ENCODE measurements at places on chromosomes 12 and 14.

GRCh38 chr14:47155395-47155794, 503.8 kb upstream of the RPL10L start:
- DNase-seq, result no peak

GRCh38 chr14:85584481-85584880, 54.5 kb downstream of the FLRT2 start:
- DNase-seq, result no peak

DNA sequence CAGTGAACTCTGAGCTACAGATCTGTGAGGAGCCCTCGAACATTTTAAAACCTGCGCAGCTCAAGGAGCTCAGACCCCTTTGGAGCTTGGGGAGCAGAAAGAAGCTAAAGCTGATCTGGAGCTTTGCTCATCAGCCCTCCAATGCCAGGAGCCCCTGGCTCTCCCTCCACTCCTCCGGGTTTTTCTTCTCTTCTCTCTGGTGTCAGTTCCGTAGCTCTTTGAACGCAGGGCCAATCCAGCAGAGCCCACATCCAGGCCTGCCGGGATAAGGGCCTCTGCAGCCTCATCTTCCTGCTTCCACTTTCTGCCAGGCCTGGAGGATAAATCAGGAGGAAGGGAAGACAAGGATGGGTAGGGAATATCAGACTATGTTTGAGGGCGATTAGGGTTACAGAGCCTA, 6.0 kb downstream of the HOXC4 start:
- no peak for DNase-seq

- no peak for DNase-seq
Observed at GRCh38 chr14:105023791-105024480, 3.1 kb upstream of the CDCA4 start.

DNA sequence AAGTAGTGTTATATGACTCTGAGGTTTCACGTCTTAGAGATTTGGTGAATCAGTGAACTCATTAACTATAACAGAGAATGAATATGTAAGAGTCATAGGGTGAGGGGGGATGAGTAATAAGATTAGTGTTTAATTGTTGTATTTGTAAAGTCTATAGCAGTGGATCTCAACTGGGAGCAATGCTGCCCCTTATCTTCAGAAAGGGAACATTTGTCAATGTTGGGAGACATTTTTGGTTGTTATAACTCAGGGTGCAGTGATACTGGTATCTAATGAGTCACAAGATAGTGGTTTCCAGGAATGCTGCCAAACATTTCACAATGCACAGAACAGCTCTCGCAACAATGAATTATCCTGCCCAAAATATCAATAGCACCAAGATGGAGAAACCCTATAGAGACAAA, 1193.7 kb downstream of the GALC start:
- DNase-seq, result peak; percentile 8

DNA sequence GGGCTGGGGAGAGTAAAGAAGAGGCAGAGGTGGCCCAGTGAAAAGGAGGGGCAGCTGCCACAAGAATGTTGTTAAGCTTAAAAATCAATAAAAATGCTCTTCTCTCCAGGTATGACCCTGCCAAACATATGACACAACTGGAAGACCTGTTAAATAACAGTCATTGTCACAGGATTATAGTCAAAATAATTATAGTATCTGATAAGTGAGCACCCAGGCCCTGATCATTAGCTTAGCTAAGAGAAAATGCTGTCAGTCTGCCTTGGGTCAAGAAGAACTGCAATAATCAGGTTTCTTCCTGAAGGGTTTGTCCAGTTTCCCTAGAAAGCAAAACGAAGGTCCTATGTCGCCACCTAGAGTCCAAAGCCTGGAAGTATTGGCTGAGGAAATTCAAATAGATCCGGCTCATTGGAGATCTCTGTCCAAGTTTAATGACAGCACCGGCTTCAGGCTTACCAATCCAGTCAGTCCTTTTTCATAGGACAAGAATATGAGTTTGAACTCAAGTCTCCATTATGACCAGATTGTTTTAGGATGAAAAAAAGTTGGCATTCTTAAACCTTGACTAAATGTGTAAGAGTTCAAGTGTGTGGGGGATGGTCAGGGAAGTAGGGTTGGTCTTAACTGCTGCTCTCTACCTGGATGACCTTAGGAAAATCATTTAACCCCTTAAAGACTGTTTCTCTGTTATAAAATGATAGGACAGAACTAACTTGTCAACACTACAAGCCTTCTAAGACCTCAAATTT, 22.5 kb upstream of the NKX2-8 start:
- peak; percentile 62 for DNase-seq

- DNase-seq, result peak; percentile 48
Observed at GRCh38 chr14:47917344-47917954, 242.0 kb upstream of the MDGA2 start.

GRCh38 chr12:95882873-95883272, 24.1 kb downstream of the SNRPF start:
- DNase-seq, result no peak

DNA sequence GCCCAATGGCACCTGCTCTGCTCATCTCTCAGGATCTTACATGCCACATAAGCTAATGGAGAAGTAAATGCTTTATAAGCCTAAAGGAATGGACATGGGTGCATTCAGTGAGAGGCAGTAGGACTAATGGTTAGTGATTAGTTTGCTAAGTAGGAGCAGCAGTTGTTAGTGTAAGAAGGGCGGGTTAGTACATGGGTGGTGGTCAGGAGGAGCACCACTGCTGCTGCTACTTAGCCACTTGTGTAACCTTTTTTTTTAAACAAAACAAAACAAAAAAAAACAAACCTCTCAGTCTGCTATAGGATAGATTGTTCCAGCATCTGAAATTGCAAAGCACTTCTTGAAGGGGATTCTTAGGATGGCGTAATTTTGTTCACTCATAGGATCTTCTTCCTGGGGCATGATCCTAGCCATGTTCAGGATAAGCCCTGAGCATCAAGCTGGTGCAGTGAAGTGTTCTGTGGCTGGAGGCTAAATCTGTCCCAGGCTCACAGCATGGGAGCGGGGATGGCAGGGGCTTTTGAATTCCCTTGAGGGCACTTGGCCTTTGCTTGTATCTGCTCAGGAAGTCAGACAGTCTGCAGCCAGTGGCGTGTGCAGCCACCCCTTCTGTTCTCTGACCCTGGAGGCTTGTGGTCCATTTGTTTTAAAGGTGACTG, 63.6 kb downstream of the CHST11 start:
- no peak for DNase-seq

DNA sequence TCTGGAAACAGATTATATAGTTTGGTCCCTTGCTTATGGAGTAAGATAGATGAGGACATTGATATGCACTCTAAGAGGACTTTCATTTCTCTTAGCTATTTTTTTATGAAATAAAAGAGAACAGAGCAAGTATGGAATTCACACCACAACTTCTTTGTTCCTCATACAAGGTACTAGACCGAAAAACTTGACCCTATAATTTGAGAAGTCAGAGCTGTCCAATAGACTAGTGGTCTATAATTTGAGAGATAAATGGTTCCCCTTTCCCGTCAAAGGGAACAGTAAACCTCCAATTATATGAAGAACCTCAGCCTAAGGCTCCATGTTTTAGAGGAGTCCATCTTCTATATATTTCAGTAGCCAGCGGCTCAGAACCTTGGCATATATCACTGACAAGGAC, 58.5 kb upstream of the HIF1A start:
- peak; percentile 69 for DNase-seq

GRCh38 chr14:105059035-105059924, 6.0 kb downstream of the GPR132 start:
- DNase-seq, result no peak

DNA sequence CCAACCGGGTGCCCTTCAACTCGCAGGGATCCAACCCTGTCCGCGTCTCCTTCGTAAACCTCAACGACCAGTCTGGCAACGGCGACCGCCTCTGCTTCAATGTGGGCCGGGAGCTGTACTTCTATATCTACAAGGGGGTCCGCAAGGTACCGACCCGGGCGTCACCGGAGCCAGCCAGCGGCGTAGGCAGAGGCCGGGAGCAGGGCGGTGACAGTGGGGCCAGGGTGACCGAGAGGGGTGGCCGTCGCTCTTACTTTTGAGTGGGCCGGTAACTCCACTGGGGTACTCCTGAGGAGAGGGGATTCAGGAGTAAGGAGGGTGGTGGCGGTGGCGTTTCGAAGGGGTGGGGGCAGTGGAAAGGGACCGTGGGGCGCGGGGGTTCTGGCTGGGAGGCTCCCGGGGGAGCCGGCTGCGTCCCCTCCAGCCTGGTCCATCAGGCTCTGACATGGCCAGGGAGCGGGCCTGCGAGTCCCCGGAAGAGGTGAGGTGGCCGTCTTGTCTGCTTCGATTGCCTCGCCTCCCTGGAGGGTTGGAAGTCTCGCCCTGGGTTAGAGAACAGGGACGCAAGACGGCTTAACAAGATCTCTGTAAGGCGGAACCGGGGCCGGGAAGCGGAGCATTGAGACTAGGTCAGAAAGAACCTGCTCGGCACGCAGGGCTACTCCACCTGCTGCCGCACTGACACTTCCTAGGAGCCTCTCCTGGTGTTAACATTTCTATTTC, 491 bp downstream of the WDR20 start:
- peak; percentile 51 for DNase-seq

DNA sequence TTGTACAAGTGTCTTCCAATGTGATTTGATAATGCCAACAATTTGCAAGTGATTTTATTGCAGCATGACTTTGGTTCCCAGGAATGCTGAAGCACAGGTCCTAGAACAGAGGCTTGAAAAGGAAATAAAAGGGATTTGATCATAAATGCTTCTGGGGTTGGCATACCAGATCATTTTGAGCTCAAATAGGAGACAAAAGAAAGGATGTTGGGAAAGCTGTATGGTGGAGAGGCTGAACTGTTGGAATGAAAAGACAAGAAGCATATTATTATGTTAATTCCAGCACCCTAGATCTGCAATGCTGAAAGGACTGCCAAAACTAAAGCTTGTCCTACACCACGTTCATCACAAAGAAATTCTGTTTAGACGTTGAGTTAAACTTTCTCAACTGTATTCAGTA, 143.1 kb downstream of the BICD1 start:
- DNase-seq, result no peak

- peak; percentile 70 for DNase-seq
Observed at GRCh38 chr14:24706351-24706750, 72.4 kb upstream of the GZMB start.

DNA sequence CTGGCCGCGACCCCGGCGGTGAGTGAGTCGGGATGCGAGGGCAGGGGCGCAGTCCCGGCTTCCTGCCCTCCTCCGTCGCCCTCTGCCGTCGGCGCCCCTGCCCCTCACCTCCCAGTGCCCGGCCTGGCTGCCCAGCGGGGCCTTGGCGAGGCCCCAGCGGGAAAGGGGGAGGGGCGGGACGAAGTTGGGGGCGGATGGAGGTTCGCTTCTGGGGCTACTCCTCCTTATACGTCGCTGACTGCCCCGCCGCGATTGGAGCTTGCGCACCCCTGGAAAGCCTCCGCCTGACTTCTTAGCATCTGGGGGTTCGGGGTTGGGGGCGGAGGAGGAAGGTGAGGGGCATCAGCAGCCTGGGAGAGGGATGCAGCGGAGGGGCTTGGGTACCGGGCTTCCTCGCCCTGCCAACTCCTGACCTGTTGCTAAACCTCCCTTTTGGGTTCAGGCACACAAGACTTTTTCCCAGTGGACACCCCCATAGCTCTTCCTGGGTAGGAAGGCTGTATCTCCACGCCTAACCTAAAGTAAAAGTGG, 406 bp downstream of the TMEM263 start:
- DNase-seq, result peak; percentile 30

DNA sequence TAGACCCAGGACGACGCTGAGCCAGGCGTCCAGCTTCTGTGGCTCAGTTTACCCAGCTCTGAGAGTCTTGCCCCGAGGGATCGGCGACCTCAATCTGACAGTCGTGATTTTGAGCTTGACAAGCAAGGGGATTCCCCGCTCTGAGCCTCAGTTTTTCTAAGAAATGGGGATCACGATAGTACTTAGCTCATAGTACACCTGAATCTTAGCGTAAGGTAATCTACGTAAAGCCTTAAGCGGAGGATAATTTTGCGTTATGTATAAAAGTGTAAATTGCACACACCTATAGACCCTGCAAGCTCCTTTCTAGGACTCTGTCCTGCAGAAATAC, 285 bp downstream of the MVK start:
- DNase-seq, result no peak

- DNase-seq, result no peak
Observed at GRCh38 chr14:51269634-51270033, 29.6 kb downstream of the TMX1 start.

DNA sequence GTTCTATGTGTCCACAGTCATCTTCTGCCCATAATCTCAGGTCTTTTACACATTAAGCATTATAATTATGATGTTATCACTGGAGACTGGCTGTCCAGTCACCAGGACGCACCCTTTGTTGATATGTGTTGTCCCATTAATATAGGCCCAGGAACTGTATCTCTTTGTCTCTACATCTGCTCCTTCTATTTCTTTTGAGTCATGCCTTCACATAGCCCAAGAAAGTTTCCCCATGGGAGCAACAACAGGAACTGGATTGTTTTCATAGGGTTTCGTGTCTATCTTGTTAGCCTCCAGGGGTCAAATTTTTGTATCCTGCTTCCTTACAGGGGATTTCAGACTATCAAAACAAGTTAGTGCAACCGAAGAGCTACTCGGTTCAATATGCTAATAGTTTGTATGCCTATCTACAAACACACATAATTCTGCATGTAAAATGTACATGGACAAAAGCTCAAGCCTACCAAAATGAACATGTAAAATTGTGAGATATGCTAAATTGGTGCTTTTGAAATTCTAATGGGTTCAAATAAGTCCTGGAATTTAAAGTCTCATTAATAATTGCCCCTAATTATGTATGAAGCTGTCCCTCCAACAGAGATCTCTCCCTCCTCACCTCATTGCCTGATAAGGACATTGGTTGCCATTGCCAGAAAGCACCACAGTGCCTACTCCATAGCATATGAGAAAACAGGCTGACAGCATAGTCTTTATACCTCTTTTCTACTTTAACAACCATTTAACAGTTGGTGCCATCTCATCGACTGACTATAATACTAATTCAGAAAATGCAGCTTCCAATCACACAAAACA, 99.8 kb upstream of the DIO2 start:
- DNase-seq, result no peak

DNA sequence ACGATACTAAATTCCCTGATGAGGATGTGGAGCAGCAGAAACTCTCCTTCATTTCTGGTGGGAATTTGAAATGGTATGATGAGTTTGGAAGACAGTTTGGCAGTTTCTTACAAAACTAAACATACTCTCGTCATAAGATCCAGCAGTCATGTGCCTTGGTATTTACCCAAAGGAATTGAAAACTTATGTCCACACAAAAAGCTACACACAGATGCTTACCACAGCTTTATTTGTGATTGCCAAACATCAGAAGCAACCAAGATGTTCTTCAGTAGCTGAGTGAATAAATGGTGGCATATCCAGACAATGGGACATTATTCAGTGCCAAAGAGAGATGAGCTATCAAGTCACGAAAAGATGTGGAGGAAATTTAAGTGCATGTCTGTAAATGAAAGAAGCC, 10.7 kb upstream of the APOLD1 start:
- DNase-seq, result no peak

- DNase-seq, result no peak
Observed at GRCh38 chr12:29750131-29750927, 33.4 kb downstream of the TMTC1 start.

DNA sequence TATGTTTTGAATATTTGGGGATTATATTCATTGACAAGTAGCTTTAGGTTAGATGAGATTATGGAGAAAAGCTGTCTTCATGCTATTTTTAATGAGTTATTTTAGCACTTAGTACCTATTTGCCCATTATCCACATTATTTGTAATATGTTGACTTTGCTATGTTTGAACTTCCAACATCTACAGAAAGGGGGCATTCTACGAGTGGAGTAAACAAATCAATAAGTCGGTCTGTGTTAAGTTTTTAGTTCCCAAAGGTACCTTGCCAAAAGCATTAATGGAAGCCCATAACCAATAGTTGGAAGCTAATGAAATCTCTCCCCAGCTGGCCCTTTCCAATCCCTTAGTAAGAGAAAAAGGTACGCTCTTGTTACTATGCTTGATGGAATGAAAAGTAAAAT, 250.0 kb upstream of the E2F7 start:
- DNase-seq, result no peak

- no peak for DNase-seq
Observed at GRCh38 chr14:50232276-50232642, 881 bp upstream of the SOS2 start.

All from inflammatory macrophage treated with lipopolysaccharide for 4 hours (primary cell).